ENCODE measurements at places on chromosomes 1 and 21.

- DNase-seq: no peak
Observed at GRCh38 chr21:39451332-39452206, at the start of gene SH3BGR. SH3BGR (plus strand) TSS chr21:39451970; CDS start chr21:39452097, 127 bp downstream.

GRCh38 chr21:19340303-19340702 is 936.7 kb upstream of the TMPRSS15 start:
- no peak for DNase-seq

DNA sequence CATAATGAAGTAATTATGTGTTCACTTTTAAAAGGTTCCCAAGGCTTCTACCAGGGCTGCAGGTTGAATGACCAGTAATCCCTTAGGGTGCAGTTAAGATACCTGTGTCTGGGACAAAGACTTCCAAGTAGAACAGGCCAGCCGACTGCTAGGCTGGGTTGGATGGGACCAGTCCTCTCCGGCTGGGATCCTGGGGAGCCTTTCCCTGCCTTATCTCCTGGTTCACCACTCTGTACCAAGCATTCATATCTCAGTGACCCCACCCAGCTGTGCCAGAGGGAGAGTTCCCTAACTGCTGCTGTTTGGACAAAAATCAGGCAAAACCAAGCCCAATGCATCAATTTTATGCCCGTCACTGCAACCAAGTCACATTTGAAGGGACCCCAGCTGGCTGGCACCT is 116.2 kb upstream of the ATP1A1 start:
- no peak for DNase-seq

GRCh38 chr1:107195476-107195875 is 54.6 kb downstream of the NTNG1 start:
- no peak for DNase-seq

GRCh38 chr1:228478912-228479711 is 8.1 kb upstream of the RNF187 start:
- DNase-seq: no peak

DNA sequence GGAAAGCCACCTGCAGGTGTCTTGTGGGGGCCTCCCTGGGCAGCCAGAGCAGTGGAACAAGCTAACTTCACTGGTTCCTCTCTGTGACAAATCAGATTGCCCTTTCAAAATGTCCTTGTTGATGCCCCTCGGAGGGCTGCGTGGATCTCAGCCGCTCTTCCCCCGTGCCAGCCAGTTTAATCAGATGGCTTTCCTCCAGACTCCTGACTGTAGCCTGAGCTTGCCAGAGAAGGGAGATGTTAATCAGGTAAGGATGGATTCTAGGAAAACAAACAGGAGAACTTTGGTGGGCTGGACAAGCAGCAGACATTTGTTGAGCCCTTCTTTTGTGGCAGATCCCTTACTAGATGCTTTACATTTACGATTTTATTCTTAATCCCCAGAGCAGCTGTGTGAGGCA is 88.2 kb downstream of the DMRTA2 start:
- no peak for DNase-seq

DNA sequence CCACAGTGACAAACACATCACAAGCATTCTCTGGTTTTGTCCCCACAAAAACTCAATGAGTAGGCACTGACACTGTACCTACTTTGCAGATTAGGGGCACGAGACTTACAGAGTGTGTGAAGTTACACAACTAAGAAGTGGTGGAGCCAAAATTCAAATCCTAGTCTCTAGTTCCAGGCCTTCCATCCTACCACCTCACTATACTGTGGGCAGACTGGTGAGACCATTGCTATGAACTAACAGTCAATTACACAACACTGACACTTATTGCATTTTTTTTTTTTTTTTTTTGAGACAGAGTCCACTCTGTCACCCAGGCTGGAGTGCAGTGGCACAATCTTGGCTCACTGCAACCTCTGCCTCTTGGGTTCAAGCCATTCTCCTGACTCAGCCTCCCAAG is 71.4 kb downstream of the KCNN3 start:
- no peak for DNase-seq

DNA sequence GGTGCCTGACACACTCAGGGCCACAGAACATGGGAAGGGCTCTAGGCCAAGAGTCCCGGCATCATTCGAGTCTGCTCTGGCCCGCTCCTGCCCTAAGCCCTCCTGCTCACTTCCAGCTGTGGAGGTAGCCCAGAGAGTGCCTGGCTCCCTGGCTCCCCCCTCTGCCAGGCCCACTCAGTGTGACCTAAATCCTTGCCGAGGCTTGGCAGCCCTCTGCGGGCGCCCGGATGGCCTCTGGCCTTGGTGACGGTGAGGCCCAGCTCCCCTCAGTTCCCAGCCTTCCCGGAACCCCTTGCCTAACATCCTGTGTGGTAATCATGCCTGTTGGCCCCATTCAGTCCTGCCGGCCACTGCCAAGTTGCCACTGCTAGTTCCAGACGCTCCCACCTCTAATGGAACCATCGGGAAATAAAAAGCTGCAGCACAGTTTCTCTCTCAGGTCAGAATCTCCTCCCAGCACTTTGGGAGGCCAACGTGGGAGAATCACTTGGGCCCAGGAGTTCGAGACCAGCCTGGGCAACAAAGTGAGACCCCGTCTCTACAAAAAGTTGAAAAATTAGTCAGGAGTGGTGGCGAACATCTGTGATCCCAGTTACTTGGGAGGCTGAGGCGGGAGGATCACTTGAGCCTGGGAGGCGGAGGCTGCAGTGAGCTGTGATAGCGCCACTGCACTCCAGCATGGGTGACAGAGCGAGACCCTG is 1.2 kb upstream of the H6PD start:
- DNase-seq: no peak

DNA sequence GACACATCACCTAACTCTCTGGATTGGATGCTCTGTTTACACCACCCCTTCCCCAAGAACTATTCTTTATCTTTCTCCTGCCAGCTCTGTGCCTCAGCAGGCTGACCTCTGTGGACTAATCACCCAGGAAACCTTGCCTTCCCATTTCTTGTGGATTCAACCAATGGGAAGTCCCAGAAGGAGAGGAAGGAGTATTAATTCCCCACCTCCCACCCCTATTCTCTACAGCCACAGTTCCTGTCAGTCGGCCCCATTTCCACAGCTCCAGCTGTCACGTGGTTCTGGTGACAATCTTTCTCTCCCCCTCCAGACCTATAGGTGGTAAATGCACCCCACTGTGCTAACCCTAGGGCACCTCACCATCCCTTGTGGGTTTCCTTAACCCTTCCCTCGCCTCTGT is 46.8 kb upstream of the SSBP3 start:
- DNase-seq: no peak

DNA sequence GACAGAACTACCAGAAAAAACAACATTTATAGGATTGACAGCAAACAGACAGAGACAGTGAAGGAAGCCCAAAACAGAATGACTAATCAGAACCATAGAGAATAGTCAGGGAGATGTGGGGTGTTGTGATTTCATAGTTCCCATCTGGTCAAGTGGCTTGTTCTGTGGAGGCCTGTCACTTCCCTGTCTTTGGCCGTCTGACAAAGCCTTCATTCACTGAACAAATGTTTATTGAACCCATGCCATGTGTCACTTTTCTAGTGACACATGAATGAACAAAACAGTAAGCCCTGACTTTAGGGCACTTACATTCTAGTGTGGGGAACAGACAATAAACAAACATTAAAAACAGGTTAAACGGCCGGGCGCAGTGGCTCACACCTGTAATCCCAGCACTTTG is 3.2 kb upstream of the SRRM1 start:
- no peak for DNase-seq

- no peak for DNase-seq
Observed at GRCh38 chr1:185812934-185813333, 78.7 kb downstream of the HMCN1 start.

GRCh38 chr1:165545974-165546373 is 2.2 kb downstream of the LRRC52 start:
- DNase-seq: no peak

GRCh38 chr1:30689901-30690645 is 33.3 kb downstream of the MATN1 start:
- DNase-seq: no peak

DNA sequence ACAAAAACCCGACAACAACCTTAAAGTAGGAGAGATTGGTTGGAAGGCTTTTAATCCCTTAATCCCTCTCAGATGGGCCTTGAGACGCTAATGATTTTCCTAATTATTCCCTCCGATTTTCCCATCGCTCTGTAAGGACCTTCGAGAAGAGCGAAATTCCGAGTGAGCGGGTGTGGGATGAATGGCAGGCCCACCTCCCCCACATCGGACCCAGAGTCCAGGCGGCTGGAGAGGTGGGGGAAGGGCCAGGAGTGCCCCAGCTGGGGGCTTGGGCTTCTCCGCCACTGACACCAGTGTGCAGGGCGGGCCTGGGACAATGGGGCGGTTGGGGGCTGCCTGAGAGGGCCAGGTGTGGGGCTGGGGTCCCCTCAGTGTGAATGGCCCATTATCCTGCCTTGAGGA is 23.4 kb downstream of the RHBG start:
- DNase-seq: peak; percentile 77

DNA sequence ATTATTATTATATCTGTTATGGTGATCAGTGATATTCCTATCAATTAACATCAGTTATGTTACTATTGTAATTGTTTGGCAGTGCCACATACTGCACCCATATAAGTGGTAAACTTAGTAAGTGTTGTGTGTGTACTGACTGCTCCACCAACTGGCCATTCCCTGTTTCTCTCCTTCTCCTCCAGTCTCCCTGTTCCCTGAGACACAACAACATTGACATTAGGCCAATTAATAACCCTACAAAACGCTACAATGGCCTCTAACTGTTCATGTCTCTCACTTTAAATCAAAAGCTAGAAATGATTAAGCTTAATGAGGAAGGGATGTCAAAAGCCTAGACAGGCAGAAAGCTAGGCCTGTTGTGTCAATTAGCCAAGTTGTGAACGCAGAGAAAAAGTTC is 6.6 kb upstream of the THRAP3 start:
- DNase-seq: no peak

DNA sequence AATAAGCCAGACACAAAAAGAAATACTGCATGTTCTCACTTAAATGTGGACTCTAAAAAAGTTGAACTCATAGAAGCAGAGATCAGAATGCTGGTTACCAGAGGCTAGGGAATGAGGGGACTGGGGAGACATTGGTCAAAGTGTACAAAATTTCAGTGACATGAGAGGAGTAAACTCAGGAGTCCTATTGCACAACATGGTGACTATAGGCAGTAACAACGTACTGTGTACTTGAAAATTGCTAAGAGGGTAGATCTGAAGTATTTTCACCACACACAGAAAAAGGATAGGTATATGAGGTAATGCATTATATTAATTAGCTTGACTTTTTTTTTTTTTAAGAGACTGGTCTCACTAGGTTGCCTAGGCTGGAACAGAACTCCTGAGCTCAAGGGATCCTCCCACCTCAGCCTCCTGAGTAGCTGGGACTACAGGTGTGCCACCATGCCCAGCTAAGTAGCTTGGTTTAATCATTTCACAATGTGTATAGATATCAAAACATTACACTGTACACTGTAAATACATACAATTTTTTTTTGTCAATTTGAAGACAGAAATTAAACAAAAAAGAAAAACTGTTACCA is 7.4 kb downstream of the ZNF496 start:
- no peak for DNase-seq

DNA sequence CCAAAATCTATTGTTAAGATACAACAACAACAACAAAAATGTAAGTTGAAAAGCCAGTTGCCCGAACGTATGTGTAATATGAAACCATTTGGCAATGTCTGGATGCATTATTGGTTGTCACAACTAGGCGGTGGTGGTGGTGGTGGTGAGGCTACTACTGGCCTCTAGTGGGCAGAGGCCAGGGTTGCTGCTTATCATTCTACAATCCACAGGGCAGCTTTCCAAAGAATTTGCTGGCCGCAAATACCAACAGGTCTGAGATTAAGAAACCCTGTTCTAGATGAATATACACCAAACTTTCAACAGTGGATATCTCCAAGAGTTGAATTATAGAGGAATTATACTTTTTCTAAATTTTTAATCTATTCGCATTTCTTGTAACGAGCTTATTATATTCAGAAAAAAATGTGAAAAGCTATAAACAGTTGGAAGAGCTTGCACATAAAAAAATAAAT is 26.8 kb upstream of the ZNF697 start:
- no peak for DNase-seq

GRCh38 chr1:20404466-20404865 is 81.5 kb downstream of the CAMK2N1 start:
- DNase-seq: no peak

DNA sequence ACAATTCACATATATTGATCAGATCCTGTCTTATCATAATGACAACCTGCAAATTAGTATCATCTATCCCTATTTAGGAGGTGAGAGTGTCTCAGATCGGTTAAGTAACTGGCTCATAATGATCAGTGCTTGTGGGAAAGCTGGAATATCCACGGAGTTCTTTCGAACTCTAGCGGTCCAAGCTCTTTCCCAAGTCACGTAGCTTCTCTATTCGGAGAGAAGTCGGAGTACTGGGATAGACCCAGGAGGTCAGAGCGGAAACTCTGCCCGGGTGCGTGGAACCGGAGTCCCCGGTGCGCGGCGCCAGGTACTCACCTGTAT is 339 bp downstream of the PTGS2 start:
- DNase-seq: no peak

- DNase-seq: no peak
Observed at GRCh38 chr1:167175901-167176300, 44.8 kb upstream of the POU2F1 start.

DNA sequence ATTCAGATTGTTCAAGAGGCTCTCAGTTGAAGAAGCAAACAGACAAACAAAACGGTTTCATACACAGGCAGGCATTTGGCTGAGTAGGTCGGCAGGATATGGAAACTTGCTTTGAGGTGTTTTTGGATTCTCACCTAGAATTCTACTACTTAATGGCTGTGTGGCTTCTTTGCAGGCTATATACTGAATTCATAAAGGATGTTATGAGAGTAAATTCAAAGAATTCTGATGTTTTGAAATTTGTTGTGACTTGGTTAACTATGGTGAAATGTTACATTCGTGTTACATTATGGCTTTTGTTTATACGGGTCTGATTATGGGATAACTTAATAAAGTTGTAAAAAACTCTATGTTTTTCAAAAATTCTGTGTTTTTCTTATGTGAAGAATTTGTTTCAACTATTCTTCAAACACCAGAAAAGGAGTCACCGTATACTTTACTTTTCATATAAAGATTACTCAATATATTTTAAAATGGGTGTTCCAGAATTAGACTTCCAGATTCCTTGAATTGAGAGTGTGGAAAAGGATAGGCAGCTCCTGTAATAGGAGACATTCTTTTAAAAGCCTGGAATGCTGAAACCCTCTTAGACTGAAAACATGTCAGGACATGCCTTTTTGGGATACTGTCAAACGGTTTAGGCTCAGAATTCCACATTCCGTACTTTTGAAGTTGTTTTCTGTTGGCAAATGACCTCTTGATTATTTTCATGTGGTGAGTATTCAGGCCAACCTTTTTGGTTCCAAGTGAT is 8.2 kb upstream of the IRF2BP2 start:
- no peak for DNase-seq

- DNase-seq: no peak
Observed at GRCh38 chr1:36872858-36873257, 161.5 kb downstream of the GRIK3 start.

DNA sequence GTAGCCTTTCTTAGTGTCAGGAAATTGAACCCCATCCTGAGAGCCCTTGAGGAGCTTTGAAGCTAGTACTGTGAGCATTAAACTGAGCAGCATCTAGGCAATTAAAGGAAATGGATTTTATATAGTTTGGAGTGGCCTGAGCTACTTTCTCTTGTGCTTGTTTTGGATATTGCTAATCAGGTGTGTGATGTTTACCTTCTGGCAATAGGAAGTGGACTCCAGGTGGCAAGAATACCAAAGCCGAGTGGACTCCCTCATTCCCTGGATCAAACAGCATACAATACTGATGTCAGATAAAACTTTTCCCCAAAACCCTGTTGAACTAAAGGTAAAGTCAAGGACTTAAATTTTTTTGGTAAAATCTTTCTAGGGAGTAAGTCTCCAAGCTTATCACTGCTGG is 79.4 kb downstream of the MACF1 start:
- DNase-seq: no peak

- no peak for DNase-seq
Observed at GRCh38 chr1:101338714-101339430, 102.1 kb downstream of the S1PR1 start.
